Body of pancreas (tissue), 4 donors: ENCODE measurements at places on chromosomes 4 and X. TPM values are rescaled to one million over a fixed set of nuclear protein-coding genes. Genes with fewer than 3 reads are reported as not detected.

DNA sequence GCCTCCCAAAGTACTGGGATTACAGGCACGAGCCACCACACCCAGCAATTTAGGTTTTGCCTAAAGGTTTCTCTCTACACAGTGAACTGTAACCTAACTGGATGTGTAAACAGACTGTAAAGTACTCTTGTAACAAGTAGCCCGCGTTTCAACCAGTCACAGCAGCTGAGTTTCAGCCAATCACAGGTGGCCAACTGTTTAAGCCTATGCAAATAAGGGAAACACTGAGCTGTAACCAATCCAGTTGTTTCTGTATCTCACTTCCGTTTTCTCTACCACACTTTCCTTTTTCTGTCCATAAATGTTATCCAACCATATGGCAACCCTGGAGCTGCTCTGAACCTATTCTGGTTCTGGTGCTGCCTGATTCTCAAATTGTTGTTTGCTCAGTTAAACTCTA, 59.9 kb downstream of the DIPK2B start:
- no peak for DNase-seq

DNA sequence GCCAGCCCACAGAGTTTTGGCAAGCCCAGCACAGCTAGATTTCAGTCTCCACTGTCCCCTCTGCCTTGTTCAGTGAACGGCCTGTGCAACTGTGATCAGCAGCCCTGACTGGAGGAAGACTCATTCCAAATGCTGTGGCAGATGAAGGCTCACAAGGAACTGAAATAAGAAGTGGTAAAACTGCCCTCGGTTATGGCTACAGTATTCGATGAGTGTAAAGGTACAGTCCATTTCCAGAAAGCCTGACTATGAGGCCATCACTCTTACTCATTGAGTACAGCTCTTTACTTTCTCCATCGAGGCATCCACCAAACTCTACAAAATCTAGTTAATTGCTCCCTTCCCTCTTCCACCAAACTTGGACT, 69.1 kb downstream of the RHOH start:
- no peak for DNase-seq

The DTHD1 gene
- not detected for total RNA-seq

The HS3ST1 gene
- 0.78 TPM for total RNA-seq

The SHROOM4 gene
- total RNA-seq, result 1.6 TPM

The NXF2 gene
- not detected for total RNA-seq

- DNase-seq, result no peak
Measured at GRCh38 chr4:108450236-108450898, 170.0 kb upstream of the RPL34 start.

The GUCY1A1 gene
- 20.0 TPM for total RNA-seq

The KIF4A gene
- not detected for total RNA-seq

GRCh38 chrX:41337140-41337539, 3.2 kb downstream of the DDX3X start:
- DNase-seq, result no peak

GRCh38 chrX:107736781-107737531, 38.6 kb downstream of the TSC22D3 start:
- peak; percentile 45 for DNase-seq

The CRMP1 gene
- 1.6 TPM for total RNA-seq

GRCh38 chr4:159563257-159563656, 460.4 kb downstream of the RAPGEF2 start:
- no peak for DNase-seq
